ENCODE measurements at places on chromosomes 11 and 22.
A peak's percentile ranks its signal among the peaks of the same experiment; 100 is the strongest.

- H3K27ac ChIP-seq = no peak overlapping the region
- H3K36me3 ChIP-seq = no peaks in the 10 kb centered on the region
- no peak for DNase-seq
- no peaks in the 10 kb centered on the region for H3K4me1 ChIP-seq
- no peak overlapping the region for H3K4me3 ChIP-seq
These were observed 149.7 kb upstream of the SEZ6L start for GRCh38 chr22:26019596-26019995.

GRCh38 chr22:46517255-46517761 is 20.1 kb downstream of the CELSR1 start:
- H3K36me3 ChIP-seq = no peaks in the 10 kb centered on the region
- no peak for DNase-seq
- H3K27me3 ChIP-seq = no peaks in the 10 kb centered on the region
- no peak overlapping the region for H3K4me3 ChIP-seq
- H3K27ac ChIP-seq = no peak overlapping the region

GRCh38 chr11:96169250-96169649 is 173.7 kb downstream of the MAML2 start:
- H3K27me3 ChIP-seq = no peaks in the 10 kb centered on the region
- H3K4me1 ChIP-seq = peaks cover 21% of the 10 kb centered on the region
- no peak overlapping the region for H3K4me3 ChIP-seq
- H3K36me3 ChIP-seq = no peaks in the 10 kb centered on the region
- no peak for DNase-seq
- H3K27ac ChIP-seq = no peak overlapping the region

DNA sequence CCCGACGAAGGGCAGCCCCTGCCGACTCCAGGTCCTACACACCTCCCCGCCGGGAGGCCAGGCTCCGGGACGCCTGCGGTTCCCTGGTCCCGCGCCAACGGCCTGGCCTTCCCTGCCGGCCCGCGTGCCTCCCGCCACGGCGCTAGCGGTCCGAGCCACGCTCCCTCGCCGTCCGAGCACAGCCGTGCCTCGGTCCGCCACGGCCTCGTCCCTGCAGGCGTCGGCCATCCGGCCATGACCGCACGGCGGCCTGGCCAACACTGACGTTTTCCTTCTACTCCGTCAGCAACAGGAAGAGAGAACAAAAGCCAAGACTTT is 532 bp downstream of the EIF4G2 start:
- H3K27ac ChIP-seq = peak overlapping the region; percentile 98
- H3K27me3 ChIP-seq = no peaks in the 10 kb centered on the region
- peaks cover 44% of the 10 kb centered on the region for H3K36me3 ChIP-seq
- H3K4me3 ChIP-seq = peak overlapping the region; percentile 97

GRCh38 chr22:18078329-18079041 is 695 bp downstream of the PEX26 start:
- no peaks in the 10 kb centered on the region for H3K27me3 ChIP-seq
- DNase-seq = peak; percentile 72
- H3K27ac ChIP-seq = no peak overlapping the region
- peak overlapping the region; percentile 100 for H3K4me3 ChIP-seq

DNA sequence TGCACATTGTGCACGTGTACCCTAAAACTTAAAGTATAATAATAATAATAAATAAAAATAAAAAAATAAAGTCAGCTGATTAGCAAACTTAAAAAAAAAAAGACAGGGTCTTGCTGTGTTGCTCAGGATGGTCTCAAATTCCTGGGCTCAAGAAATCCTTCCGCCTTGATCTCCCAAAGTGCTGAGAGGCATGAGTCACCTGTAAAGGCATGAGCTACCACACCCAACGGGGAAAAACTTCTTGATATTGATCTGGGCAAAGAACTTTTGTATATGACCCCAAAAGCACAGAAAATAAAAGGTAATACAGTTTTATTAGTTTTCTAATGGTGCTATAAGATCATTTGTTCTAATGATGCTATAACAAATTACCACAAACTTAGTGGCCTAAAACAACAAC is 46.1 kb downstream of the ENTHD1 start:
- no peaks in the 10 kb centered on the region for H3K36me3 ChIP-seq
- no peak overlapping the region for H3K4me3 ChIP-seq
- peaks cover 14% of the 10 kb centered on the region for H3K27me3 ChIP-seq
- no peaks in the 10 kb centered on the region for H3K4me1 ChIP-seq
- DNase-seq = no peak

DNA sequence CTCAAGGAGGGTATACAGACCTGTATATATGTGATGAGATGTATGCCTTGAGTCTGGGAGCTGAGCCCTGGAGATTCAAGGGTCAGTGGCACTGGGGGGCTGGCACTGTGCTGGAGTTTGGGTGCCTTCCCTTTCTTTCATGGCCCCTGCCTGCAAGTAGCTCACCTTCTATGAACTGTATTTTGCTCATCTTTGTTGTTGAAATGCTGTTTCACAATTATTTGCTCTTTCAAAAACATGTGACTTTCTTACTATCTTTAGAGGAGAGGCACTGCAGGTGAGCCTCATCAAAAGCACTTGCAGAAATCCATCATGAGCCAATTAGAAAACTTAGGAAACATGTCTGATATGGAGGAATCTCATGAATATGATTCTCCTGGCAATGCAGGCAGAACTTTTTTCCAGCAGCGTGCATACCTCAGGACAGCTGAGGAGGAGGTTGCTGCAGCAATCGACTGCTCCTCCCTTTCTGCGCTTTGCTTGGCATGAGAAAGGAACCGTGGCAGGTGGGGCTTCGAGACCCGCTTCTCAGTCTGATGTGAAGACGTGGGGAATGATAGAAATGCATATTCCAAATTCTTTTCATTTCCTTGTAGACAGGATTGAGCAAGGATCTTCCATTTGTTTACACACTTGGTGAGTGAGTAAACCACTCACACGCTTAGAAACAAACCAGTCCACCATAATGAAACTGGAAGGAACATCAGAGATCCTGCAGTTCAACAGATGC is 178.4 kb upstream of the E2F8 start:
- no peak overlapping the region for H3K4me3 ChIP-seq
- no peaks in the 10 kb centered on the region for H3K4me1 ChIP-seq
- no peak overlapping the region for H3K27ac ChIP-seq
- H3K27me3 ChIP-seq = no peaks in the 10 kb centered on the region

- no peaks in the 10 kb centered on the region for H3K4me1 ChIP-seq
- H3K36me3 ChIP-seq = no peaks in the 10 kb centered on the region
- peak; percentile 13 for DNase-seq
- H3K27me3 ChIP-seq = no peaks in the 10 kb centered on the region
- no peak overlapping the region for H3K4me3 ChIP-seq
These were observed 30.3 kb downstream of the ELF5 start for GRCh38 chr11:34483106-34483874.
